ENCODE measurements at places on chromosomes 7 and 10. TPM values are rescaled to one million over a fixed set of nuclear protein-coding genes. Genes with fewer than 3 reads are reported as not detected.

SRGN gene
- 132 TPM for total RNA-seq

VIM gene
- total RNA-seq: 22,890 TPM

CARD11 gene
- not detected for total RNA-seq

KLLN gene
- total RNA-seq: 0.97 TPM

AS3MT gene
- total RNA-seq: 9.9 TPM

MGMT gene
- 19.9 TPM for total RNA-seq

PNLIPRP2 gene
- total RNA-seq: not detected

POMZP3 gene
- total RNA-seq: 3.3 TPM

GLI3 gene
- total RNA-seq: 29.3 TPM

EPDR1 gene
- 32.2 TPM for total RNA-seq

LIPJ gene
- total RNA-seq: not detected

COL13A1 gene
- total RNA-seq: 15.4 TPM

MICU1 gene
- 94.1 TPM for total RNA-seq

PRKCQ gene
- 0.16 TPM for total RNA-seq

DNAJC12 gene
- total RNA-seq: 1.1 TPM

FLNC gene
- total RNA-seq: 107 TPM

CH25H gene
- total RNA-seq: 83.4 TPM

SYCE1 gene
- not detected for total RNA-seq

OR2A5 gene
- total RNA-seq: not detected

MMP21 gene
- not detected for total RNA-seq

VSIR gene
- total RNA-seq: 52.4 TPM

LDB1 gene
- 90.1 TPM for total RNA-seq

FRAT1 gene
- total RNA-seq: 1.9 TPM

NFE2L3 gene
- total RNA-seq: 0.16 TPM

EGR2 gene
- total RNA-seq: 0.61 TPM

OR2A12 gene
- not detected for total RNA-seq

PFKFB3 gene
- 103 TPM for total RNA-seq

PLXDC2 gene
- 3.0 TPM for total RNA-seq

GIMAP7 gene
- not detected for total RNA-seq

ASB4 gene
- total RNA-seq: 0.16 TPM

CPXM2 gene
- 16.8 TPM for total RNA-seq

All from hair follicle dermal papilla cell (primary cell).